ENCODE measurements at places on chromosomes 1 and 21.

DNA sequence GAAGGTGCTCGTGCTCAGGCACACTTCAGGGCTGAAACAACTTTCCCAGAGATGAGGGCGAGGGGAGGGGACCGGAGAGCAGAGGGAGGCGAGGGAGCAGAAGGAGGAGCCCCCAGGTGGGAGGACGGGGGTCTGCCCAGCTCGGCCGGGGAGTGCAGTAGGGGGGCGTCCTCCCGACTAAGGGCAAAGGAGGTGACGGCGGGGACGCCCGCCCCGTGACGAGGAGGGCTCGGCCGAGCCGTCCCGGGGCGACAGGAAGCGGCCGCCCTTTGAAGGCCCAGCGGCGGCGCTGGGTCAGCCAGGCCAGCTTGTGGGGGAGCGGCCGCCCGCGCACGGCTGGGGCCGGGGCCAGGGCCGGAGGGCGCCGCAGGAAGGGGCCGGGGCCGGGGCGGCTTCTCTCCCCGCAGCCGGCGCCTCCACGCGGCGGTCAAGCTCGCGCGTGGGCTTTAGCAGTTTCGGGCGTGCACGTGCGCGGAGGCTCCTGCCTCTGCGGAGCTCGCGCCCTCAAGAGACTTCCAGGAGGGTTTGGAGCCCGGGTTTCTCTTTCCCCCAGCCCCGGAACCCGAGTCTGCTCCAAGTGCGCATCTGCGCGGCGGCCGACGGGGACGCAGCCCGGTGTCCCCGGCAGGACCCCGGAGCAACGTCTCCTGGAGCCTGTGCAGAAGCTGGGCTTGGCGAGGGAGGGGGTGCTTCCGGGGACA, 100.8 kb upstream of the SLC45A1 start:
- no peak for DNase-seq

DNA sequence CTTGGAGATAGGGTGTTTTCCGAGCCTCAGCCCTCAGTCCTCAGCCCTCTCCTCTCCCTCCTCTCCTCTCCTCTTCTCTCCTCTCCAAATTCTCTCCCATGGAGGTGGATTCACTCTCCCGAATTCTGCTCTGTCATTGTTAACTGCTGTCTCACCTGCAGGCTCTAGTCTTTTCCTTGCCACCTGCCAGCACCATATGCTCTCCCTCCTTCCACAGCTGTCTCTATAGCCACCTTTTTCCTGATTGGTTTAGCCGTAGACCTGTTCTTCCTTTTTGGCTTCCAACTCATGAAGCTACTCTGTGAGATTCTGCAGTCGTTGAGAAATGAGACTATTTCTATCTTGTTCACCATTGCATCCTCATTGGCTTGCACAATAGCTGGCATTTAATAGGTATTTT, 19.7 kb downstream of the COG2 start:
- no peak for DNase-seq

- no peak for DNase-seq
Observed at GRCh38 chr21:45102391-45102932, 28.1 kb downstream of the ADARB1 start.

GRCh38 chr1:51268634-51269033, 32.6 kb downstream of the RNF11 start:
- DNase-seq, result no peak

- DNase-seq, result no peak
Observed at GRCh38 chr1:92851729-92852128, 19.9 kb downstream of the RPL5 start.

GRCh38 chr1:156356875-156357534, 12.0 kb upstream of the RHBG start:
- DNase-seq, result peak; percentile 74
